CD4-positive, alpha-beta T cell treated with Interleukin-4 for 4 hours (primary cell): ENCODE measurements at places on chromosomes 12 and 14.

- DNase-seq, result no peak
Observed at GRCh38 chr14:67461341-67461985, 27.1 kb downstream of the TMEM229B start.

DNA sequence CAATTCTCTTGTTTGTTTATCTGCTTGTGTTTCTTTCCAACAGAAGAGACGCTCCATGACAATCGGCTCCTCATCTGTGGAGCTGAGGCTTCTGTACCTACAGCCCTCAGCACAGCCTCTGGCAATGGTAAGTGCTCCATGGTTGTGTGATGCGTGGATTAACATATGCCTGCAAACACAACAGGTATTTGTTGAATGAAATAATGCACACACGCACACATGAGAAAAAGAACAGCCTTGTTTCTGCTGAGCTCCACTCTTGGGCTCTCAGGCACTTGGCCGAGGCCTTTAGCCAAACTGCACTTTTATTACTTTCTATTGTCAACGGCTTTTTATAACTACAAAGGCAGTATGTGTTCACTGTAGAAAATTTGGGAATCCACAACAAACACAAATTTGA lies 120.4 kb upstream of the TMCC3 start:
- DNase-seq, result no peak

DNA sequence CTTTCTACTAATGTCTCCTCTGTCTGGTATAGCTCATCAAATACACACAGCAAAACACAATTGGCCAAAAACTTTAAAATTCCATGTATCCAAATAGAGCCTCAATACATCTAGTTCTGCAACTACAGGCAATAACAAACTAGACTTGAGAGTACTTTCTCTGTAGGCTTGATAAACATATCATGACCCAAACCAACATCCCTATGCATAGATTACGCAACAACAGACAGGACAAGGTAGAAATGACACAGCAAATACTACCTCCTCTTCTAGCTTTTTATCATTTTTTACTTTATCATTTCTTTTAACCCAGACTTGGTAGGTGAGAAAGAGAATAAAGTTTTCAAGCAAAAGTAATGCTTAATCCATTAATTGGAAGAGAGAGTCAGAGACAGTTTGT lies 41.8 kb downstream of the EML5 start:
- DNase-seq, result no peak

- no peak for DNase-seq
Observed at GRCh38 chr12:122517877-122518276, 8.9 kb downstream of the RSRC2 start.

DNA sequence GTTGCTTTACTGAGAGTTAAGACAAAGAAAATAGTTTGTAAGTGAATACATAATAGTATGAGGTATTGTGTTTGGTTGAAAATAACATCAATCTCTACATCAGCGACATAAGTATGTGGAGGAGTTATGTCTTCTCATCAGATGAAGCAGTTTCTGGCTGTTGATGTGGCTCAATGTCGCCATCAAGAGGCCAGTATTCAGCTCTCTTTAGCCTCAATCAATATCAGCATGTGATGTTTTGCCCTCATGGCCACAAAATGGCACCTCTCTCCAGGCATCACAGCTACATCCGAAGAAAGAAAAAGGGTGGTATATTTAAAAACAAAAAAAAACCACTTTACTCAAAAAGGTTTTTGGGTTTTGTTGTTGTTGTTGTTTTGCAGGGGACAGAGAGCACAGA lies 302.3 kb upstream of the TMEM132C start:
- no peak for DNase-seq
